ENCODE measurements at places on chromosomes 6 and 20.

DNA sequence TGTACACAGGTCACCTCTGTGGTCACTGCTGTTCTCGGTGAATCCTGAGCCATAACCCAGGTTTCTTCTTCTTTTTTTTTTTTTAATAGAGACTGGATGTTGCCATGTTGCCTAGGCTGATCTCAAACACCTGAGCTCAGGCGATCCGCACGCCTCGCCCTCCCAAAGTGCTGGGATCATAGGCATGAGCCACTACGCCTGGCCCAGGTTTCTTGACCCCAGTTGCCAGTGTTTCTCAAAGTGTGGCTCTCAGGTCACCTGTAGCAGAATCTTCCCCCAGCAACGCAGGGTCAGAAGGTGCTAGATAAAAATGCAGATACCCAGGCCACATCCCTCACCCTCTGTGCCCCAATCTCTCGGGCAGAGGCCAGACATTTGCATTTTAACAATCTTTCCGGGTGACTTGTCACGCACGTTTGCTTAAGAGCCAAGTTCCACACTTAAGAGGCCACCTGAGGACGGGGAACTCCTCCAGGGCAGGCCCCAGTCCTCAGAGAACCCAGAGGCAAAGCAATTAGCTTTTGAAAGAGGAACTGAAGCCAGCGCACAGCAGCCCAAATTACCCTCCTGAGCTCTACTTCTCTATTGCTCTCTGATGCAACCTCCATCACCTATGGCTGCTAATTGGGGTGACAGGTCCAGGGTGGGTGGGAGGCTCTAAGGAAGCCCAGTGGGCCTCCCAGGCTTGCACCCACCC lies 81.8 kb downstream of the NFATC2 start:
- DNase-seq = no peak

DNA sequence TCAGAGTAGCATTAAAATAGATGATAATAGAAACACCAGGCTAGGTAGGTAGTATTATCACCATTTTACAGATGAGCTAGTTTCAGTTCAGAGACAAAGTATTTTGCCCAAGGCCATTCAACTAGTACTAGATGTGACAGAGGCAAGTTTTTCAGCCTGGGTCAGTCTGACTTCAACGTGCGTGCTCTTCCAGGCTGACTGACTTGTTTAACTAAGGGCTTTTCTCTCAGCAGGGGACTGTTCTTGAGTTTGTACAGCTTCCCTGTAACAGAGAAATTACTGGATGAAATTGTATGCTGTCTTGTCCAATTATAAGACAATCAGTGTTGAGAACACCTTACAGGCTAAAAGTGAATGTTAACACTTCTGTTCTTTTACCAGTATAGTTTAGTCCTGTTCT lies 333.5 kb upstream of the MAN1A1 start:
- no peak for DNase-seq

DNA sequence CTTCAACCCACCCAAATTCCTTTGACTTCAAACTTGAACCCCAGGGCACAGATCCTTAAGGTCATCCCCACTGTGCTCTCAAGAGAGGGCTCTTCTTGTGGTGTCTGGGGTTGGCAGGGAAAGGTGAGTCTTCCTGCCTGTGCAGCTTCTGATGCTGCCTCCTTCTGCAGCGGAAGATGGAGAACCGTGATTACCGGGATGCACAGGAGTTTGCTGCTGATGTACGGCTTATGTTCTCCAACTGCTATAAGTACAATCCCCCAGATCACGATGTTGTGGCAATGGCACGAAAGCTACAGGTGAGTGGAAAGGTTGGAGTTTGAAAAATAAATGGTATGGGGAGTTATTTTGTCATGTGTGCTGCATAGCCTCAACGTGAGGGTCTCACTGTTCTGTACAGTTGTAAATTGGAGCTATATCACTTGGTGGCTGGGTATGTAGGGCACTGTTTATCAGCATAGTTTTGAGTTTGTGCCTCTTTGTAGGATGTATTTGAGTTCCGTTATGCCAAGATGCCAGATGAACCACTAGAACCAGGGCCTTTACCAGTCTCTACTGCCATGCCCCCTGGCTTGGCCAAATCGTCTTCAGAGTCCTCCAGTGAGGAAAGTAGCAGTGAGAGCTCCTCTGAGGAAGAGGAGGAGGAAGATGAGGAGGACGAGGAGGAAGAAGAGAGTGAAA lies 9.0 kb downstream of the BRD2 start:
- no peak for DNase-seq

DNA sequence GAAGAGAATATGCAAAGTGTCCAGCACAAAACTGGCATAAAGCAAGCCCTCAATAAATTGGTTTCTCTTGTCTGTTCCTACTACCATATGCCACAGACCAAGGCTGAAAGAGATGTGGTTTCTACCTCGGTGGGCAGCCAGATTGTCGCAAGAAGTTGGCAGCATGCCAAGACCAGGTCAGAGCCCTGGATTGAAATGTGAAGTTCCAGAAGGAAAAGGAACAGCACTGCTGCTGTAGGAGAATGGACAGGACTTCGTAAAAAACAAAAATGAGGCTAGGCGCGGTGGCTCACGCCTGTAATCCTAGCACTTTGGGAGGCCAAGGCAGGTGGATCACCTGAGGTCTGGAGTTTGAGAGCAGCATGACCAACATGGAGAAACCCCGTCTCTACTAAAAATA lies 22.1 kb downstream of the MRPL14 start:
- no peak for DNase-seq

- no peak for DNase-seq
Observed at GRCh38 chr6:43845646-43846045, 75.6 kb downstream of the VEGFA start.

- no peak for DNase-seq
Observed at GRCh38 chr20:1993986-1994385, at the start of gene PDYN. Gene PDYN, minus strand, starts transcription at chr20:1994058. Its CDS starts 10,974 bp downstream, at chr20:1983084.

Data from effector CD8-positive, alpha-beta T cell (primary cell).